Hippocampal formation (tissue), 2 donors: ENCODE measurements at places on chromosomes 6 and 20.

GRCh38 chr6:34196116-34196832 is 40.4 kb upstream of the HMGA1 start:
- DNase-seq: peak; percentile 77

DNA sequence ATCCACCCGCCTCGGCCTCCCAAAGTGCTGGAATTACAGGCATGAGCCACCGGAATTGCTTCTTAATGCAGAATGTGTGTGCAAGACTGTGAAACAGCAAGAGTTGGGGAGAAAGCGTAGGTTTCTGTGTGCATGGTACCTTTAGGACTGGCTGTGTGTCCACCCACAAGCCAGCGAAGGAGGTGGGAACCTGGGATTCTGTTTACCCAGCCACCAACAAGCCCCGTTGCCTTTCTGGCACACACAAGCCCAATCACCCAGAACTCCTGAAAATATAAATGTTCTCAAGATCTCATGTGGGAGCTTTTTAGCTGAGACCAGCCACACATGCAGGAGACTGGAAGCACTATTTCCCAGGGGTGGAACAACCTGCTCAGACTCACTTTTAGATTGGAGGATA is 4.9 kb upstream of the RNF24 start:
- no peak for DNase-seq

DNA sequence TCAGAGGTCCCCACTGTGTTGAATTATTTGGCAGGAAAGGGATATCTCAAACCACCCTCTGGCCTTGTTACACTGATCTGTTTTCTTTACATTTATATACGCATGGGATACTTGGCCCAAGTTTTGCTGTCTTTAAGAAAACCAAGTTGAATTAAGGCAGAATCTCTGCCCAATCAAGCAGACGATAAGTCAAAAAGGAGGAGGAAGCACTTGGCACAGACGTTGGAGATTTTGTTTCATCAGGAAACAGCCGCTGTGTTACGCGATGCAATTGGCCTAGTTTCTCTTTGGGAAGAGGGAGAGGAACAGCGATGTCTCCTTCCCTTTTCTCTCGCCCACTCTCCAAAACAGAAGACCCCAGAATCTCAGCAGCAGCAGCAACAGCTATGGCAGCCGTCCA is 20.2 kb upstream of the NAA20 start:
- peak; percentile 34 for DNase-seq

DNA sequence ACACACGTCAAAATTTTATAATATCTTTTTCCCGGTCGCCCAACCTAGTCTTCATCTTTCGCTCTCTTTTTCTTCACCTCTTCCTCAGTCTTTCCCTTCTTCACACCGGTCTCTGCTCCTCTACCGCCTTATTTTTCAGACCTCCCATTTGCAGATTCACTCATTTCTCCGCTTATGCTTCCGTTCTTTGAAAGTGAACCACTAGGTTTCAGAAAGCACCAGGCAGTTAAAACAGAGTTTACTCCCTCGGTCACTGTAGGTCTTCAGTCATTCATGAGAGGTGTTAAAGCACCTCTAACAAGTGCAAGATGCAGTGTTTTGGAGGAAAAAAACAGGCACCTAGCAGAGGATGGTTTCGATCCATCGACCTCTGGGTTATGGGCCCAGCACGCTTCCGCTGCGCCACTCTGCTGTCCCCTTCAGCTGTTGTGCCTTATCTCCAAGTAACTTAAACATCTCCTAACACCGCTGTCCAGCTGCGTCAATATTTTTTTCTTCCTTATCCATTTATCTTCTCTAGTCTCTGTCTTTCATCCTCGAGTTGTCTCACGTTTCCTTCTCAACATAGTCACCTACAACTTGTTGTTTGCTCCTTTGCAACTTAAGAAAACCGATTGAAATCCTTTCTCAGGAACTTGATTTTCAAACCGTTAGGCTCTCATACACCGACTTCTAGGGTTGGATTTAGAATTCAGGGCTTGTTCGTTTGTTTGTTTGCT is 119.7 kb upstream of the ZNF184 start:
- no peak for DNase-seq

DNA sequence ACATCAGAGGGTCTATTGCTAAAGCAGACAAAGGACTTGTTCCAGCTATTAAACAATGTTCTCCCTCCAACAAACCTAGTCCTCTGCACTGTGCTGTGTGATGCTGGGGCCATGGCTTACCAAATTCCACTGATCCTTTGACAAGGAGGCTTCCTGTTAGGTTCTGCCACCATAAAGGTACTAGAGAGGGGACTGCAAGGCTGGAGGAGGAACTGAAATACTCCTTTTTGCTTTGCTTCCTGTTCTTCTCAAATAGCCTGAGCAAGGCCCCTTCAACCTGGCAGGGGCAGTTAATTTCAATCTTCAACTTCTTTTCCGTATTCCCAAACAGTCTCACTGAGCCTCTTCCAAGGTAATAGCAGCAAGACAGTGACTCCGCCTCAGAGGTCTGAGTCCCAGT is 286.4 kb upstream of the IRAK1BP1 start:
- DNase-seq: no peak

GRCh38 chr20:58306421-58307261 is 2.9 kb upstream of the RAB22A start:
- peak; percentile 6 for DNase-seq

GRCh38 chr20:32560989-32561830 is 23.9 kb downstream of the NOL4L start:
- DNase-seq: no peak

DNA sequence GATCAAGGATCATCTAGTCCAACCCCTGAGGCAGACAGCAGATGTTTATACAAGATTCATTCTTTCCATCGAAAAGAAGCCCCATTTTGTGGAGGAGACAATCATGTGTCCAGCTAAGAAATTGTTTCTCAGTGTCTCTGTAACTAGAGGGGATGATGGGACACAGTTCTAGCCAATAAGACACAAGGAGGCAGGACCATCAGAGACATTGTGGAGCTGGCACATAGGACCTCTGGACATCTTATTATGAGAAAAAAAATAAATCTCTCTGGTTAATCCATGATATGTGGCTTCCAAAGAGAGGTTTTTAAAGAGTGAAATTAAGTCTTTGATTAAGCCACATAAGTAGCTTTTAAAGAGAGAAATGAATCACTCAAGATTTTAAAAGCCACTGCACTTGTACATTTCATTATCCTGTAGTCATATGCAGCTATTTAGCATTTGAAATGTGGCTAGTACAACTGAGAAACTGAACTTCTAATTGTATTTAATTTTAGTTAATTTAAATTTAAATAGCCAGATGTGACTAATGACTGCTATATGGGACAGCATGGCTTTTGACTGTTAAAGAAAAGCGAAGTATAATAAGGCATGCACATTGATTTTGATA is 176.8 kb downstream of the TASP1 start:
- DNase-seq: no peak

DNA sequence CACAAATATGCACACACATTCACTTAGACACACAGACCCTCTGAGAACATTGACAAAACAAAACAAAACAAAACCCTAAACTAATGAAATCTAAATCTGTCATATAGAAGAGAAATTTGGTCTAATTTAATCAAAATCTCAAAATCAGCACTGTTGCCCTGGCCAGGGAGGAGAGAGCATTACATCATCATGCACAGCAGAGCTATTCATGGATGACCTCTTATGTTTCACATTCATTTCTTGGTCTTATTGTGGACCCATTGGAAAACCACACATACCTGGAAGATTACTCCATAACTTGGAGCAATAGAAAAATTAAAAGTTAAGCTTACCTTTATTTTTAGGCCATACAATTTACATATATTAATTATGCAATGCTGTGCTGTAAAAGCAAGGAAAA is 1223.6 kb upstream of the GJE1 start:
- no peak for DNase-seq

GRCh38 chr6:48389146-48390043 is 278.4 kb upstream of the PTCHD4 start:
- no peak for DNase-seq

- DNase-seq: no peak
Observed at GRCh38 chr6:33469661-33470060, 15.3 kb downstream of the ZBTB9 start.

DNA sequence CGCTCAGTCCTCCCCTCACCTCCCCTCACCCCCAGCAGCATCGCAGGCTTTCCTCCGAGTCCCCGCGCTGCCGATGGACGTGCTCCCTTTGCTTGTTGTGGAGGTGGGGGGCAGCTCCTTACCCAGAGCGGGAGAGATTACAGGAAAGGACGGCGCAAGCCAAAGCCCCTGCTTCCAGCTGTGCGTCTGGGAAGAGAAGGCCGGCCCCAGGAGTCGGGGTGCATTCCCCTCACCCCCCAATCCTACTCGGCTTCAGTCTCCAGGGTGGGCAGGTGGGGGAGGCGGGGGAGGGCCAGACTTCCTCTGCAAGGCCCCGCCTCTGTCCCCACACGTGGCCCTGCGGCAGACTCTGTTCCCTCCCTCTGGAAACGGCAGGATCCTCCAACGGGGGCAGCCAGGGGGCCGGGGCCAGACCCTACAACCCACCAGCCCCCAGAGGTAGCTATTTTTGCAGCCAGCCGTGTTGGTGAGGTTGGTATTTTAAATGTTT is 43.6 kb downstream of the NTSR1 start:
- no peak for DNase-seq

GRCh38 chr20:35290186-35290886 is 1.9 kb downstream of the FAM83C start:
- no peak for DNase-seq

- no peak for DNase-seq
Observed at GRCh38 chr6:55290736-55291135, 36.5 kb upstream of the GFRAL start.

- DNase-seq: no peak
Observed at GRCh38 chr6:105320765-105321164, 82.1 kb downstream of the PREP start.

GRCh38 chr6:105021399-105021798 is 64.5 kb downstream of the LIN28B start:
- no peak for DNase-seq

DNA sequence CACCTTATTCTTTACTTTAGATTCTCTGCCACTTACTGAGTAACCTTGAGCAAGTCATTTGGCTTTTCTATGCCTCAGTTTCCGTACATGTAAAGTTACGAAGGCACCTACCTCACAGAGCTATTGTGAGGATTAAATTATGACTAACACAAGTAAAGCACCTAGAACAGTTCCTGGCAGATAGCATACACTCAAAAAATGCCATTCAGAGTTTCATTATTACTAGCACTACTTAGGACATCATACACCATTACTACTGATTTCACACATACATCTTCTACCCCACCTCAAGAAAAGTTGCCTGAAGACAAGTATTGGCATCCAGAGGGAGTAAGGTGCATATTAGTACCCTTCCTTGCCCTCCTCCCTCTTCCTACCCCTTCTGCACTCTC is 107.8 kb downstream of the OGFRL1 start:
- DNase-seq: no peak

GRCh38 chr20:34946661-34947060 is 8.9 kb downstream of the GSS start:
- DNase-seq: no peak

GRCh38 chr6:12266571-12266970 is 23.6 kb upstream of the EDN1 start:
- no peak for DNase-seq

DNA sequence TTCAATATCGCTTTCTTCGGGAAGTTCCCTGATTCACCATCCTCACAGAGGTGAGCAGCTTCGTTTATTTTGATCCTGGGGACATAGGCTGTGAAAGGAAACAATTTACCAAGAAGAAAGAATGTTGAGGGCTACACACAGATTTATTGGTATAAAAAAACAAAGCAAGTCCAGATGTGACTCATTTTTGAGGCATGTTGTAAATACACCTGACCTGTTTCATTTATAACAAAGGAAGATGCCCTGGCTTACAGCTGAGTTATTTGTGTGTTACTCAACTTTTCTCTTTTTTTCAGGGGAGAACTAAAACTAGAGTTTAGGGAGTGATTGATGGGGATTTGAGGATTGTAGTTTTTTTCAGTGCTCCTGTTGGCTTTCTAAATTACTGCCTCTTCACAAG is 489.5 kb downstream of the CBLN4 start:
- DNase-seq: no peak

- DNase-seq: no peak
Observed at GRCh38 chr20:10984913-10985312, 311.1 kb upstream of the JAG1 start.

GRCh38 chr6:108465098-108465495 is 95.6 kb upstream of the FOXO3 start:
- DNase-seq: no peak

GRCh38 chr6:135703007-135703406 is 148.5 kb upstream of the PDE7B start:
- DNase-seq: no peak

GRCh38 chr6:107509506-107509905 is 19.6 kb downstream of the SOBP start:
- DNase-seq: no peak

DNA sequence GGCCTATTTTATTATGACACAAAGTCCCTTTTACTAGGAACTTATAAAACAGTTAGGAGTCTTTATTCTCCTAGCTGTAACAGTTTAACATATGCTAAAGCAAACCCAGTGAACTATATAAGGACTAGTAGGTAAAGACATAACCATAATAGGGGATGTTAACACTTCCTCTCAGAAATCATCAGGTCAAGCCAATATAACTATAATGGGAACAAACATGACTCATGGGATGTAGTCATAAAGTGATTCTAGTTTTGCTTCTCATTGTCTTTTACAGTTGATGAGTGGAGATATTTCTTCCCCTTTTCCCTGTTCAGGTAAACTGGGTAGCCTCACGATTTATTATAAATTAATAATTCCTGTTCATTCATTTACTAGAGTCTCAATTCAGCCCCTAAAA is 9.7 kb downstream of the PTCHD4 start:
- no peak for DNase-seq

DNA sequence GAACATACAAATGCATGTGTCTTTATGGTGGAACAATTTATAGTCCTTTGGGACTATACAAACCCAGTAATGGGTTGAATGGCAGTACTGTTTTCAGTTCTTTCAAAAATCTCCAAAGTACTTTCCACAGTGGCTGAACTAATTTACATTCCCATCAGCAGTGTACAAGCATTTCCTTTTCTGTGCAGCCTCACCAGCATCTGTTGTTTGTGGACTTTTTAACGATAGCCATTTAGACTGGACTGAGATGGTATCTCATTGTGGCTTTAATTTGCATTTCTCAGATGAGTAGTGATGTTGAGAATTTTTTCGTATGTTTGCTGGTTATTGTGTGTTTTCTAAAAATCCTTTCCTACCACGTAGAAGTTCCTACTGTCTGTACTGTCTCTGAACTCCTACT is 327.2 kb upstream of the ZFP64 start:
- DNase-seq: no peak

DNA sequence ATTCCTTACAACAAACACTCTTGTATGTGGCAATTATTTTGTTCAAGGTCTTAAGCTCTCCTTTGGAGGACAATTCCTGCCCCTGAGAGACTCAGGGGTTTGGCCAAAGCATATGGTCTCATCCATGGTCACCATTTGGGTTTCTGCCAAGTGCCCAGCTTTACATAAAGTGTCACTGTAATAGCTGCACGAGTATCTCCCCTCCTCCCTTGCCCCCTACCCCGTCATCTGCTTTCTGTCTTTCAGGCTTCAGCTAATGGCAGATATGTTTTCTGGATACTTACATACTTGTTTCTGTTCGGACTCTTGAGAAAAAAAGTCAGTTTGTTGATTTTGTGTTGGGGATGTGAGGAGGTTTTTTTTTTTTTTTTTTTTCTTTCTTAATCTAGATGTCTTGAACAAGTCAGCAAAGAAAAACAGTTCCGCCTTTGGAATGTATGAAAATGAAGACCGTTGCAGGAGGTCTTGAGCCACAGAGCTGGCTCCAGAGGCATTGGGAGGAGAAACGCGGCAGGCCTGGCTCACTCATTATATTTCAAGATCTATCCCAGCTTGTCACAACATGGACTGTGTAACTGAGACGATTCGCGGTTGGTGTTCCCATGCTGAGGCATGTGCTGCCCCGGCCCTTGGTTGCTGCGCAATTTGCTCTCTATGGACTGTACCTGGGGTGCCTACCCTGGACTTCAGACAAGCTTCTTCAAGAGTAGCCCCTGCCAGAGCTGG is 32.6 kb upstream of the STX16 start:
- no peak for DNase-seq
